ENCODE measurements at places on chromosomes 7 and 10. TPM values are rescaled to one million over a fixed set of nuclear protein-coding genes. Genes with fewer than 3 reads are reported as not detected.

GRCh38 chr7:140192176-140192575 lies 15.4 kb upstream of the KDM7A start:
- no peaks in the 10 kb centered on the region for H3K36me3 ChIP-seq
- no peak for DNase-seq
- no peak overlapping the region for H3K27ac ChIP-seq
- H3K4me3 ChIP-seq = no peak overlapping the region
- H3K4me1 ChIP-seq = no peaks in the 10 kb centered on the region

DNA sequence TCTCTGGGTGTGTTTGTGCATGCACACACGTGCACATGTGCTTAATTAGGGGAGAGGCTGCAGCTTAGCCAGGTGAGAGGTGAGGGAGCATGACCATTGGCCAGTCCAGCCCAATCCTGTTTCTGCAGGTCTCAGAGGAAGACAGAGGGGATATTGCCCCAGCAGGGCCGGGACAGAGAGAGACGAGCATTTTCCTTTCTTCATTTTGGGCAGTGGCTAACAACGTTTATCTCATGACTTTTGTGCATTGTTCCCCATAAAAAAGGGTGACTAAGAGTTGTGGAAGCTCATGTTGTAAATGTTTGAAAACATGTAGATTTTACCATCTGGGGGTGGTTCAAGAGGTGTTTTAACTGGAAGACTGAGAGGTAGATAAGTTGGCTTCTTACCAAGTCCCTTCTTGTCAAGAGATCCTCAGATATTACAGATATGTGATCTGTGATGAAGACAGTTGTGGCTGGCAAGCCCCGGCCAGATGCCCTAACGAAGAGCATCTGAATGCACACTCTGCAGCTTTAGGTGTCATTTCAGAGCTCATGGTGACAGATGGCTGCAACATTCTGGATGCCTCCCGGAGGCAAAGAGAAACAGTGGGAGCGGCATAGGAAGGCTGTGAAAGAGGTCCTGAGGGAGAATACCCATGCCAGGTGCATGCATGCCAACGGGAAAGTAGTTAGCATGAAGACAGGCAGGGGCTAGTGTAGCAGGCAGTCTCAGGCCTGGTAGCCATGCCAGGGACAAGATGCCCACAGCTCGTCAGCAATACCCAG lies 16.7 kb upstream of the DMBT1 start:
- H3K27me3 ChIP-seq = no peaks in the 10 kb centered on the region
- DNase-seq = no peak
- H3K27ac ChIP-seq = peak overlapping the region; percentile 47
- no peaks in the 10 kb centered on the region for H3K36me3 ChIP-seq
- no peak overlapping the region for H3K4me3 ChIP-seq
- H3K4me1 ChIP-seq = peaks cover 47% of the 10 kb centered on the region

DNA sequence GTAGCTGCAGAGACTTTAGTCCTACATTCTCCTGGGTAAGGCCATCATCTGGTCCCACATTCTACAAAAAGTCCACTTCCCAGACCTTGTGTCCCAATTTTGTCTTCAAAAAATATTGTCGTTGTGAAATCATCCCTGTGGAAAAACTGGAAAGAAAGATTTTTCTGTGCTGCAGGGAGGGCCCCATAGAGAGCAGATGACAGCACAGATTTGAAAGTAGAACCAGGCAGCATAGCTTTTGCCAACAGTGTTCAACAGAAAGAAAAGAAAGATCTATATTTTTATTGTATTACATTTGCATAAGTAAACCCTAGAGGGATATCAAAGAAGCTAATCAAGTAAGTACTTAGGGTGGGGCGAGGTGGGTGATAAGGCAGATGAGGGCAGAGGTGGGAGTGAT lies 48.3 kb upstream of the C1GALT1 start:
- H3K36me3 ChIP-seq = no peaks in the 10 kb centered on the region
- DNase-seq = no peak
- H3K27me3 ChIP-seq = no peaks in the 10 kb centered on the region
- no peak overlapping the region for H3K27ac ChIP-seq

DNA sequence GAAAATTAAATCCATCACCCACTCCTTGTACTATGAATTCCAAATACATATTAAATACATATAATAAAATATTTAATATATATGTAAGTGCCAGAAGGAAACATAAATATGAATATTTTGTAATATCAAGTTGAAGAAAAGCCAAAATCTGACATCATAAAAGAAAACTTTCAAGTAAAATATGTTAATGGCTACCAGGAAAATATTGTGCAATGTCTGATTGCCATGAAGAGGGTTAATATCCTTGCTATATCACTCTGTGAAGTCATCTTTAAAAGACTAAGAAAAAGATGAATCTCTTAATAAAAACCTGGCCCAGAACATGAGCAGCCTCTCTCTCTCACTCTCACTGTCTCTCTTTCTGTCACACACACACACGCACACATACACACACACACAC lies 130.2 kb downstream of the EGFR start:
- no peak overlapping the region for H3K4me3 ChIP-seq
- no peaks in the 10 kb centered on the region for H3K36me3 ChIP-seq
- H3K27me3 ChIP-seq = no peaks in the 10 kb centered on the region
- no peak for DNase-seq
- no peak overlapping the region for H3K27ac ChIP-seq

GRCh38 chr7:108409146-108409545 lies 47.1 kb downstream of the NRCAM start:
- H3K36me3 ChIP-seq = no peaks in the 10 kb centered on the region
- H3K4me3 ChIP-seq = no peak overlapping the region
- no peaks in the 10 kb centered on the region for H3K4me1 ChIP-seq
- DNase-seq = no peak

GRCh38 chr7:74202841-74203556 lies 6.8 kb upstream of the LAT2 start:
- DNase-seq = no peak
- H3K27me3 ChIP-seq = no peaks in the 10 kb centered on the region
- no peak overlapping the region for H3K27ac ChIP-seq
- peaks cover 20% of the 10 kb centered on the region for H3K4me1 ChIP-seq

GRCh38 chr7:129780257-129780973 lies 168.9 kb downstream of the NRF1 start:
- peaks cover 71% of the 10 kb centered on the region for H3K4me1 ChIP-seq
- peaks cover 28% of the 10 kb centered on the region for H3K27me3 ChIP-seq
- no peak overlapping the region for H3K27ac ChIP-seq

DNA sequence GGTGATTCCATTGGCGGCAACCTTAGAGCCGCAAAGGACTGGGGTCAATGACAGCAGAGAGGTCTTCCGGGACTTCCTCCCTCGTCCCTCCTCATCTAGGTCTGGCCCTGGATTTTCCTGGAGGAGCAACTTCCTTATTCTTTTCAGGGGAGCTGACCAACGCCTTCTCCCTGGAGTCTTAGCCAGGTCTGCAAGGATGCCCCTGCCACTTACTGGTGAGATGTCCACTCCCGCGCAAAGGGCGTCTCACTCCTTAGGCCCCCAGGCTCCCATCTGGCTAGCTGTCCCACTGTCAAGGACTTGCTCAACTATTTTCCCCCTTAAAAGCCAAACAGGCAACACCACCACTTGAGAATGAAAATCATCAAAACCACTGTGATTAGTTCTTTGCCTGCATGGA lies 42.0 kb upstream of the NMT2 start:
- peaks cover 3% of the 10 kb centered on the region for H3K36me3 ChIP-seq
- no peaks in the 10 kb centered on the region for H3K27me3 ChIP-seq
- peak overlapping the region; percentile 16 for H3K27ac ChIP-seq
- H3K4me1 ChIP-seq = peaks cover 24% of the 10 kb centered on the region
- H3K4me3 ChIP-seq = no peak overlapping the region
- DNase-seq = no peak

- no peaks in the 10 kb centered on the region for H3K4me1 ChIP-seq
- H3K36me3 ChIP-seq = no peaks in the 10 kb centered on the region
- H3K27ac ChIP-seq = no peak overlapping the region
- H3K27me3 ChIP-seq = no peaks in the 10 kb centered on the region
- no peak overlapping the region for H3K4me3 ChIP-seq
Observed at GRCh38 chr7:45155941-45156340, 1.6 kb upstream of the RAMP3 start.

GRCh38 chr7:13538669-13539068 lies 450.8 kb downstream of the ETV1 start:
- no peaks in the 10 kb centered on the region for H3K4me1 ChIP-seq
- DNase-seq = no peak
- H3K4me3 ChIP-seq = no peak overlapping the region
- no peaks in the 10 kb centered on the region for H3K36me3 ChIP-seq
- no peaks in the 10 kb centered on the region for H3K27me3 ChIP-seq

GRCh38 chr7:156780724-156781455 lies 112.1 kb downstream of the LMBR1 start:
- no peak overlapping the region for H3K4me3 ChIP-seq
- H3K4me1 ChIP-seq = no peaks in the 10 kb centered on the region
- DNase-seq = no peak

GRCh38 chr10:59362959-59363381 lies 621 bp upstream of the FAM13C start:
- no peak overlapping the region for H3K4me3 ChIP-seq

GRCh38 chr7:98472521-98472954 lies 71.6 kb upstream of the BAIAP2L1 start:
- no peak overlapping the region for H3K27ac ChIP-seq
- H3K4me3 ChIP-seq = no peak overlapping the region
- H3K36me3 ChIP-seq = no peaks in the 10 kb centered on the region
- DNase-seq = no peak
- H3K27me3 ChIP-seq = peaks cover 40% of the 10 kb centered on the region

DNA sequence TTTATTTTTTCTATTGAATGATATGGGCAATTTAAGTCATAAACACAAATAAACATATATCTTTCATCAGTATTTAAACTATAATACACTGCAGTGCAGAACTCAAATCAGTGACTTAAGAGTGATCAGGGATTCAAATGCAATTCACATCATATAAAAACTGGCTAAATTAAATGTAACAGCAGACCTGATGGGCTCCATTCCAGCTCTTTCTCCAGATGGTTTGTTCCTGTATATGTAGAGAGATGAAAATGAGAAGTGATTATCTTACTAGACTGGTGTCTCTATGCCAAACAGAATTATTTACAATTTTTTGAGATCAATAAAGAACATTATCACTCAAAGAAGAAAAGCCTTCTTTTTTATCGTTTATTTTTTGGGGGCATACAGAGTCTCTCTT lies 568.8 kb upstream of the ADARB2 start:
- H3K4me1 ChIP-seq = no peaks in the 10 kb centered on the region
- no peak overlapping the region for H3K4me3 ChIP-seq
- no peaks in the 10 kb centered on the region for H3K27me3 ChIP-seq
- H3K27ac ChIP-seq = no peak overlapping the region
- DNase-seq = no peak

DNA sequence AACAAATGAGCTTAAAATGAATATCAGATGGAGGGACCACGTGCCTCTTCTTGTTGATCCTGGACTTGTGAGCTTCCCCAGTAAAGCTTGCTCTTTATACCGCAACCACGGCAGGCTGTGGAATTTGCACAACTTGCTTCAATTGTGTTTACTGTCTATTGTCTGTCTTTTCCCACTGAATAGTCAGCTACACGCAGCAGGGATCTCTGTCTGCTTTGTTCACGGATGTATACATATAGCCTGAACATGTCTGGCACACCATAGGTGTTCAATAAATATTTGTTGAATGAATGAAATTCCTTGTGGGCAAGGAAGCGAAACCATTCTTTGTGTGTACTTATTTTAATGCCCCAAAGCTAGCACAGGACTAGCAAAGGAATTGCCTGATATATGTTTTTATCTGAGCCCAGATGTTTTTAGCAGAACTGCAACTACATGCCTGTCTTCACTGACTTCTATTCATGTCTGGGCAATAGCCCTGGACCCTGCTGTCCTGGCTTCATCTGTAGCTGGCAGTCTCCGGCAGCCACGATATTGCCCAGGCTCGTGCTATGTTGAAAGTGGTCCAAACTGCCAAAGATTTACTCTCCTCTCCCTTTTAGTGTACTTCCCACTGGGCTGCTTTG lies 29.9 kb upstream of the IFRD1 start:
- H3K36me3 ChIP-seq = no peaks in the 10 kb centered on the region
- H3K27me3 ChIP-seq = no peaks in the 10 kb centered on the region
- H3K4me1 ChIP-seq = peaks cover 12% of the 10 kb centered on the region
- no peak overlapping the region for H3K27ac ChIP-seq
- H3K4me3 ChIP-seq = no peak overlapping the region
- DNase-seq = no peak

DNA sequence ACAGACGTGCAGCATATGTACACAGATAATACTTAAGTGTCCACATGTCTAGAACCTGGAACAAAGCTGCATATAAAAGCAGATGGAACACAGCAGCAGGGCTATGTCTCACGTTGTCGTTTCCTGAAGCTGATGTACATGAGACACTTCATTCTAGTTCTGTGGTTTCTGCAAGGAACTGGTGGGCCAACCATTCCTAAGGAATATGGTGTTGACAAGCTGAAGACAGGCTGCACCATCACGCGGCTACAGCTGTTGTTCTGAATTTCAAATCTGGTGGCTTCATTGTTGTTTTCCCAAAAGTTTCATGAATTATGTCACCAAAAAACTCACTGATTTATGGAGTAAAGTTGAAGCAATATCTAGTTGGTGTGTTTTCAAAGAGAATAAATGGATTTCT lies 33.7 kb downstream of the PRKAG2 start:
- H3K36me3 ChIP-seq = no peaks in the 10 kb centered on the region
- no peaks in the 10 kb centered on the region for H3K27me3 ChIP-seq
- H3K27ac ChIP-seq = no peak overlapping the region
- DNase-seq = no peak
- H3K4me1 ChIP-seq = peaks cover 28% of the 10 kb centered on the region
- H3K4me3 ChIP-seq = no peak overlapping the region

- H3K27me3 ChIP-seq = no peaks in the 10 kb centered on the region
- no peak for DNase-seq
- no peaks in the 10 kb centered on the region for H3K36me3 ChIP-seq
- H3K4me1 ChIP-seq = no peaks in the 10 kb centered on the region
- H3K4me3 ChIP-seq = no peak overlapping the region
Observed at GRCh38 chr10:28704464-28705161, 27.3 kb downstream of the BAMBI start.

DNA sequence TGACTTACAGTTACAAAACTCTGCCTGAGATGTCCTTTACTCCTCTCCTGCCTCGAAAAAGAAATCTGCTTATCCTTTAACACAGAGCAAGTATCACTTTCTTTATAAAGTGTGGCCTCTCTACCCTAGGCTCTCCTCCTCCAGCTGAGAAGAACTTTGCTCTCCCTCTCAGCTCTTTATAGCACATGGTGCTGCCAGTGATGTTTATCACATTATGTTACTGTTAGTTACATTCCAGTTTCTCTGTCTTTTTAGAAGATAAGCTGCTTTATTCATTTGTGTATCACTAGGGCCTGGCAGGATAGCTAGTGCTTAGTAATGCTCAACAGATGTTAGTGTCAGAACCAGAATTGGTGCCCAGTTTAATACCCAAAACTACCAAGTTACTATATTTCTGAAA lies 41.1 kb upstream of the TMEM229A start:
- H3K4me1 ChIP-seq = no peaks in the 10 kb centered on the region
- no peaks in the 10 kb centered on the region for H3K27me3 ChIP-seq
- no peak overlapping the region for H3K27ac ChIP-seq
- H3K36me3 ChIP-seq = no peaks in the 10 kb centered on the region

PRSS37 gene
- not detected for total RNA-seq

ABCF2 gene
- 39.1 TPM for total RNA-seq

MBLAC1 gene
- total RNA-seq = 7.3 TPM

GHRHR gene
- not detected for total RNA-seq

SMIM30 gene
- total RNA-seq = 17.3 TPM

OR2A1 gene
- total RNA-seq = not detected

SORCS1 gene
- total RNA-seq = not detected

STAM gene
- total RNA-seq = 26.2 TPM

MNX1 gene
- not detected for total RNA-seq

LSM5 gene
- total RNA-seq = 26.7 TPM

CREB5 gene
- total RNA-seq = 0.03 TPM
